ENCODE measurements at places on chromosomes 2 and 18.

DNA sequence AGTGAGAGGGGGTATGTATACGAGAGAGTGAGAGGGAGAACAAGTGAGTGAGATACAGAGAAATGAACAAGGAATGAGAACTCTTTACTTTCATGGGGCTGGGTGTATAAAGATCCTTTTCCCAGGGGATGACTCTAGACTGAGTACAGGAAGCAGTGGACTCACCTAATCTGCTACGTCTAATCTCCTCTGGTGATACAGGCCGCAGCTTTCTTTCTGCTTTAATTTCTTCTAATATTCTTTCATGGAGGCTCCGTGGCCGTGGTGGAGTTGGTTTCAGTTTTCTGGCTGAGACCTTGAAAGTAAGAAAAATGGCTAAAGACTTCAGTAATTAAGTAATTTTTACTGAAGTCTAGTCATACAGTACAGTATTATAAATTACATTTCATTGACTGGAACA lies 85.2 kb downstream of the PRELID3A start:
- no peak for DNase-seq

GRCh38 chr2:183031911-183032794 lies 6.1 kb downstream of the NCKAP1 start:
- DNase-seq = peak; percentile 43

DNA sequence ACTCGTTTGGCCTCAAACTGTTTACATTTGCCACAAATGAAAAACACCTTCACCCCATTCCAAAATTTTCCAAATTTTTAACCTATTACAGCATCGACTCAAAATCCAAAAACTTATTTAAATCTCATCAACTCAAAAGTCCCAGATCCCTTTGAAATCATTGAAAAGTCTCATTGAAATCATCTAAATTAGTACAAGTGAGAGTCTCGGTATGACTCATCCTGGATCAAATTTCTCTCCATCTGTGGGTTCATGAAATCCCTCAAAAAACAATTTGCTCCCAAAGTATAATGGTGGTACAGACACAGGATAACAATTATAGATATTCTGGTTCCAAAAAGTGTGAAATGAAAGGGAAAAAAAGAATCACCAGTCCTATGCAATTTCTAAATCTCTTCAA lies 65.1 kb downstream of the LRP1B start:
- no peak for DNase-seq

DNA sequence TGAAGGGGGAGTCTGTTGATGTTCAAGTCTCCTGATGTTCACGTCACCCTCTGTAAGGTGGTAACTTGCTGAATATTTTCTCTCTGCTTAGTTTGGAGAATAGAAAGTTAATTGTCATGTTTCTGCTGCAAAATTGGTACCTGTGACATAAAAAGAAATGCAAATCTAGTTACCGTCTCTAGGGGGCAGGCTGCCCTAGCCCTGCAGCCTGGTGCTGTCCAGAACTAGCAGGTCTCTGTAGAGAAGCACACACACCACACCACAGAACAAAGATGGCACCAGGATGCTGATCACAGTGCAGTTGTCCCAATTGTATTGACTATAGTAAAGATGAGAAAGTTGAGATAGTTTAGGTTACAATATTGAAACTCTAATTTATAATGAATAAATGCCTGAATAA lies 47.0 kb downstream of the SLC9A4 start:
- DNase-seq = peak; percentile 56

DNA sequence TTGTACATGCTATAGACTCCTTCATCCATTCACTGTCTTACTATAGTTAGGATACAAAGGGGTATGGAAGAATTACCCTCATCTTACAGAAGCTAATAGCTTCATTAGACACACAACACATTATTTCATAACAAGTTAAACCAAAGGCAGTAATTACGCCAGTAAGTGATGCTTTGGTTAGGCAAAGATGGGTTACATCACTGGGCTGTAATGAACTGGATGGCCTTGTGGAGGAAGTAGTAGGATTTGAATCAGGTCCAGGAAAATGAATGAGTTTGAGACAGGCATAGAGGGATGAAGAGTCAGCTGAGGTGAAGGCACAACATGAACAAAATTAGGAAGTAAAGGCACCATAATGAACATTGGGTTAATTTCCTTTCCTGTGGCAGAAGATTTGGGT lies 80.1 kb downstream of the SOCS6 start:
- DNase-seq = peak; percentile 66

DNA sequence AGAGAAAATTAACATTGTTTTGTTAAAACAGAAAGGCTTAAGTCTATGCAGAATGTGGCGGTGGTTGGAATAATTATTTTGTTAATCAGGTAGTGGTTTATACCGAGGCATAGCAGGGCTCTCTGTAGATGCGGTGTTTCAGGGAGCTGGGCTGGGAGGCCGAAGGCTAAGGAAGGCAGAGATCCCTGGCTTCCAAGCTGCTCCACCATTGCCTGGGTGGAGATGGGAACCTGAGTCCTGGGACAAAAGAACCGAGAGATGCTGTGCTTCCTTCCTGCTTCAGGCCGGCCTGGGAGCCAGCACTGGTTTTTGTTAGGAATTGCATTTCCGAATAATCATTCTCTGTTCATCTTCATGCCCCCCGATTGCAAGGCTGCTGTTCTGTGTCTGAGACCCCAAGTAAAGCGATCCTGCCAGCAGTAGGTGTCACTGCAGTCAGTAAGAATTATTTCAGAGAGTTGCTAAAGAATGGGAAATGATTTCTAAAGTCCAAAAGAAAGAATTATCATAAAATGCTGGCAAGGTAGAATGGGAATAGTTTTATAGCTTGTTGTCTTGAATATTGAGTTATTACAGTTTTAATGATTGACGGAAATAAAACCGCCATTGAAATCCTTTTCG lies 824.9 kb downstream of the GALR1 start:
- no peak for DNase-seq

GRCh38 chr2:216210701-216211540 lies 101.8 kb downstream of the XRCC5 start:
- DNase-seq = peak; percentile 13

- no peak for DNase-seq
Measured at GRCh38 chr2:52611759-52612158, 1155.8 kb upstream of the CHAC2 start.

- no peak for DNase-seq
Measured at GRCh38 chr2:145114726-145115125, 594.8 kb upstream of the ZEB2 start.

DNA sequence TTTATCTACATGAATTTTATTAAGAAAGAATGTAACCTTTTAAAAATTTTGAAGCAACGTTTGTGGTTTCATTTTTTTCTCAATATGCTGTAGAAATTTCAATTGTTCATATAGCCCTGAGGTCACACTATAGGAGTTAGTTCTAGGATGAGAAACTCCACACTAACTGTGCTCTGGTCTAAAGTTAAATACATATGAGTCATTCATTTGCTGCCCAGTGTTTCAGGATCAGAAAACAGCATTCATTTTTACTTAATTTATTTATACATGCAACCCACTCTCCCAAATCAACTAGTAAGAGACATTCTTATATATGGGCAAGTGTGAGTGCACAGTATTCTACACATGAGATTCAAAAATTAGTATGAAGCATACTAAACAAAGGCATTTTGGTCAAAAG lies 137.9 kb downstream of the DOCK10 start:
- peak; percentile 64 for DNase-seq

GRCh38 chr18:54672846-54673475 lies 81.9 kb downstream of the DYNAP start:
- no peak for DNase-seq

- DNase-seq = no peak
Measured at GRCh38 chr2:231385429-231385828, 10.1 kb upstream of the B3GNT7 start.
